Epithelial cell of proximal tubule (primary cell): ENCODE measurements at places on chromosomes 12 and 14. TPM values are rescaled to one million over a fixed set of nuclear protein-coding genes. Genes with fewer than 3 reads are reported as not detected.

DNA sequence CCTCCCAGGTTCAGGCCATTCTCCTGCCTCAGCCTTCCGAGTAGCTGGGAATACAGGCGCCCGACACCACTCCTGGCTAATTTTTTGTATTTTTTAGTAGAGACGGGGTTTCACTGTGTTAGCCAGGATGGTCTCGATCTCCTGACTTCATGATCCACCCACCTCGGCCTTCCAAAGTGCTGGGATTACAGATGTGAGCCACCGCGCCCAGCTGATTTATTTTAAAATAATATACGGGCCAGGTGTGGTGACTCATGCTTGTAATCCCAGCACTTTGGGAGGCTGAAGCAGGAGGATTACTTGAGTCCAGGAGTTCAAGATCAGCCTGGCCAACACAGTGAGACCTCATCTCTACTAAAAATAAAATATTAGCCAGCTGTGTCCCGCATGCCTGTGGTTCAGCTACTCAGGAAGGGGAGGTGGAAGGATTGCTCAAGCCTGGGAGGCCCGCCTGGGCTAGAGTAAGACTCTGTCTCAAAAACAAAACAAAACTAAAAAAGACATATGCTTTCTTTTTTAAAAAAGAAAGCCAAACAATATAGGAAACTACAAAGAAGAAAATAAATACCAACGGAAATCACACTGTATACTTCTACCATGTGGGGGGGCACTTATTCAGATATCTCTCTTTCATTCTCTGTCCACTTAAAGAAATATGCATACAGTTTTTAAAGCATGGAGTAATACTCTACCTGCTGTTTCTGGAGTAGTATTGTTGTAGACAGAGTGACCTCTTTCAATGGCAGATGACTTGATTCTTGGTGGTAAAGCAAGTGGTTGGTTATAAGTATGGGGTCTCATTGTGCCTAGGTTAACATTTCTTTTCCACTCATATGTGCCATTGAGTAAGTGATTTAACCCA is 930 bp upstream of the MIA2 start:
- DNase-seq, result no peak

DNA sequence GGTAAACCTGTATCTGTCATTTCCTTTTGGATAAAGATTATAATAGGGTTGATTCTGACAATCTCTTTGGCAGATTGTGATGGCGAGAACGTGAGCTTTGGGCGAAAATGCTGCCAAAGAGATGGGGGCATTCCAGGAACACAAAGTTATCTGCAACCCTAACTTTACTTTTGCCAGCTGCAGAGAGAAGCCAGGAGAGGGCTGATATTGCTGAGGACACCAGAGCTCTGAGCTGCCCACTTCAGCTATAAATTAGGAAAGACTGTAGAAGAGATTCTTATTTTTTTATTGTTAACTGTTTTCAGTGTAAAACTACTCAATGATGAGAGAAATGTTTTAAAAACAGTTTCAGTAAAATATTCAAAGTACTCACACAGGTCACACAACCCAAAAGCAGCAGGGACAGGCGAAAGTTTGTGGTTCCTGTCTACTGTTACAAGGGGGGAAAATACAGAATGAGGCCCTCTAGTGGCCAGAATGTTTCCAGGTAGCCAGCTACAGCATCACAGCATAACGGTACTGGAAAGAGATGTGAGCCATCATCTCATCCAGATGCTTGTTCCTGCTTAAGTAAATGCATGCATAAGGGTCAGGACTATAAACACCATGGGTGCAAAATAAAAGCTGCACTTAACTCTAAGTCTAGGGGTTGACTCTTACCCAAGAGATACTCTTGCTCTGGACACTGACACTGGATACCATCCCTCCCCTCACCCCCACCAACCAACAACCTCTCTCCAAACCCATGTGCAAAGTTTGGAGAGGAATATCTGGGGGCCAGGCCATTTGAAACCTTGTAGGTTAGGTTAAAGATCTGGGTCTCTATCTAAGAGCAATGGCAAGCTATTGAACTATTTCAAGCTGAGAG is 498.4 kb downstream of the RMST start:
- no peak for DNase-seq

Gene SLC10A1
- total RNA-seq, result not detected in 2 replicates

DNA sequence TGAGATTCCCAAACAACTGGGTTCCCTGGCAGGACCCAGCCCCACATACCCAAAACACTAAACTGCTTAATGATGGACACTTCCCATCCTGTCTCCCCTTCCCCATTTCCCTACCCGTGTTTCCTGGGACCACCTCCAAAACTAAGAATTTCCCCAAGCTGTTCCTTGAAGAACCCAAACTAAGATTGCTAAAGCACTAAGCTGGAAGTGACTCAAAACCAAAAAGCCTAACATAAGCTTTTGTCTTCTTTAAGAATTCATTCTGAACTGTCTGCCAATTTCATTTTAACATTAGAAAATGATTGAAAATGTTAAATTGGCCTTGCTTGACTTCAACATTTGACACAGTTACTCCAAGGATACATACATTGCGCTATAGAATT is 29.5 kb upstream of the STAB2 start:
- no peak for DNase-seq

GRCh38 chr12:58424735-58425392 is 483.5 kb downstream of the ATP23 start:
- no peak for DNase-seq

GRCh38 chr12:18684430-18684829 is 53.4 kb downstream of the PLCZ1 start:
- DNase-seq, result no peak

Gene IFNG-AS1
- not detected in 2 replicates for total RNA-seq

Gene WASHC3
- total RNA-seq, result 40.3 and 51.0 TPM in 2 replicates

- DNase-seq, result no peak
Measured at GRCh38 chr12:121795034-121795968, 1.8 kb upstream of the RHOF start.

DNA sequence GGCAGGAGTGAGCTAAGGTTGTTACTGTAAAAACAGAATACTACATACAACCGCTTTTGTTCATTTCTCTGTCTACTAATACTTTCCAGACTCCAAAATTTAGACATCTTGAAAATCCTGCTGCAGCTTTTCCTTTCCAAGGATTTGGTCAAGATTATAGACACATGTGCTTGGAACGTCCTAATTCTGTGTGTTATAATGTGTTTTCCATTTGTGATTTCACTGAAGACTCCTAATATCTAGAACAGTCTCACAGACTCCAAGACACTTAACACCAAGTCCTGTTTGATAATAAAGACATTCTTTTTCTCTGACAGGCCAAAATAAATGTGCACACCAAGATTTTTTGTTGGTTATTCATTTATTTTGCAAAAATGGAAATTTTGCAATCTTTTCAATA is 41.8 kb upstream of the TMTC2 start:
- no peak for DNase-seq

- DNase-seq, result no peak
Measured at GRCh38 chr12:19190292-19191031, 60.9 kb downstream of the PLEKHA5 start.

DNA sequence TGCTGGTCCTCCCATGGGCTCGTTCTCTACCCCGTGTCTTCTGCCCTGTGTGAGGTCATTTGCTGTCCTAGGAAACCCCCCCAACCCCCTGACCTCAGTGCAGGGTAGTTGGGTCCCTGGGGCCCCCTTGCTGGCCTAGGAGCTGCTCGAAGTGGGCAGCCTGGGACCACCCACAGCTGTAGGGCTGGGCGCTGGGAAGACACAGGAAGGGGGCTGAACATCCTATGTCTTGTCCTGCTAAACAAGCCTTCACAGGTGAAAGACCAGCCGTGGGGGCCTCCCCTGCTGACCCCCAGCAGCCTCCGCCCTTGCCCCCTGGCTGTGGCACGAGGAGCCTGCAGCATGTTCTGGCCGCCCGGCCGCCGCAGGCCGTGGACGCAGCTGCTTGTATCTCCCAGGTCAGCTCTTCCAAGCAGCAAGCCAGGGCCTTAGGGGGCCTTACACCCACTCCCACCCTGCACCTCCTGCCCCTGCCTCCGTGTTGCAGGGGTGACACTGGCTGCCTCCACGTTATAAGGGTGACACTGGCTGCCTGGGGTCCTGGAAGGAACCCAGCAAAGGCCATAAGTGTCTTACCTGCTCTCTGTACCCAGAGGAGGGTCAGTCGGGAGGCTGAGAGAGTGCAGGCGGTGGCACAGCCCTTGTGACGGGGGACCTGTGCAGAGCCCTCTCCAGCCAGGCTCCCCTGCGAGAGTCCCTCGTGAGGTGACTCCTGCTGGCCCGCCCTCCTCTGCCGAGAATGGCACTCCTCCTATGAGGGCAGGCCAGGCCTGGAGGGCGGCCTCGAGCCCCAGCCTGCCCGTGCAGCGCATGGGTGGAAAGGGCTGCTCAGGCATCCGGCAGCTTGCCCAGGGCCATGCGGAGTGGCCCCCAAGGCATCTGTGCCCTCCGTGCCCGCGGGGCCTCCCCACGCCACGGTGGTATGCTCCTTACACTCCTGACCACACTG is 11.5 kb upstream of the TEX22 start:
- DNase-seq, result no peak

Gene ITGB7
- total RNA-seq, result 0.46 and 3.3 TPM in 2 replicates

Gene MAP1LC3B2
- 0.29 TPM in 1 of 2 replicates, not detected in the other for total RNA-seq

GRCh38 chr12:110555577-110556406 is 27.3 kb downstream of the PPTC7 start:
- DNase-seq, result no peak

GRCh38 chr12:89525305-89525823 is 483 bp downstream of the POC1B start:
- no peak for DNase-seq

Gene TRPV4
- total RNA-seq, result 1.4 and 2.2 TPM in 2 replicates

GRCh38 chr12:38120438-38120837 is 196.1 kb upstream of the ALG10B start:
- peak; percentile 43 for DNase-seq

DNA sequence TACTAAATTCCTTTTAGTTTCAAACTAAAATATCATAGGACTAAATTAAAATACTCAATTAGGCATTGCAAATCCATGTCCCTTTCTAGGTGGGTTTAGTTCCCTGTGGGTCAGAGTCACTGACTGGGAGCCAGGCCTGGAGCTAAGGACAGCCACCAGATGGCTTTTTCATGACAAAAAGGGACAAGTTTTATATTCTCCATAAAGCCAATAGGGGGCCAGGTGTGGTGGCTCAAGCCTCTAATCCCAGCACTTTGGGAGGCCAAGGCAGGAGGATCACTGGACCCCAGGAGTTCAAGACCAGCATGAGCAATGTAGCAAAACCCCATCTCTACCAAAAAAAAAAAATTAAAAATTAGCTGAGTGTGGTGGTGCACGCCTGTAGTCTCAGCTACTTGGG is 35.4 kb upstream of the EIF5 start:
- no peak for DNase-seq

Gene SIX6
- total RNA-seq, result not detected in 2 replicates

DNA sequence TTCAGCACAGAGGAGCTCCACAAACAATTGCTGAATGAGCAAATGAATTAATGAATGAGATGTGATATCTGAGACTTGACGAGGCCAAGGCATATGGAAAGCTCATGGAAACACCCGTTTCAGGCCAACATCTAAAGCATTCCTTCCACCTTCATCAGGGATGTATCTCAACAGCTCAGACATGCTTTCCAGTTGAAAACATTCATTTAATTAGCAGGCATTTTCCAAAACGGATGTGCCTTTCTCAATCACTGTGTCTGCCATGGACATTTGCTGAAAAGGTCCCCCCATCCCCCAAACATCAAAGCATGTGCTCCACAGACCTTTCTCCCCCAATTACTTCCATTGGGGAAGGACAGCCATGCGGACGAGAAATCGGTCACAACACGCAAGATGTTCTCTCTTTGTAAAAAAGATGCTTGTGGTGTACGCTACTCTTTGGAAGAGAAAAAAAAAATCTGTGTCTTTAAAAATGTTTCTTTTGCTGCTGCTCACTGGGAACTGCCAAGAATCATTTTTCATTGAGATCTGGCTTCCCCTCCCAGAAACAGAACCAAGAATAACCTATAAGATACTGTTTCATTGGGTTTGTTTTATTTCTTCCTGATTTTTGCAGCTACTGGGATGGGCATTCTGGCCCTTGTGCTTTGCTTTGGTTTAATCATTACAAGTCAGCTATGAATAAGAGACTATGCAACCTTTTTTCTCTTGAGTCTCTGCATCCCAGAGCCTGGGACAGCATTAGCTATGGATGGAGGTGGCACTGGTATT is 528.2 kb downstream of the MED13L start:
- no peak for DNase-seq

Gene ACVRL1
- 2.4 and 3.6 TPM in 2 replicates for total RNA-seq

GRCh38 chr14:94163796-94164195 is 10.3 kb upstream of the PPP4R4 start:
- no peak for DNase-seq

DNA sequence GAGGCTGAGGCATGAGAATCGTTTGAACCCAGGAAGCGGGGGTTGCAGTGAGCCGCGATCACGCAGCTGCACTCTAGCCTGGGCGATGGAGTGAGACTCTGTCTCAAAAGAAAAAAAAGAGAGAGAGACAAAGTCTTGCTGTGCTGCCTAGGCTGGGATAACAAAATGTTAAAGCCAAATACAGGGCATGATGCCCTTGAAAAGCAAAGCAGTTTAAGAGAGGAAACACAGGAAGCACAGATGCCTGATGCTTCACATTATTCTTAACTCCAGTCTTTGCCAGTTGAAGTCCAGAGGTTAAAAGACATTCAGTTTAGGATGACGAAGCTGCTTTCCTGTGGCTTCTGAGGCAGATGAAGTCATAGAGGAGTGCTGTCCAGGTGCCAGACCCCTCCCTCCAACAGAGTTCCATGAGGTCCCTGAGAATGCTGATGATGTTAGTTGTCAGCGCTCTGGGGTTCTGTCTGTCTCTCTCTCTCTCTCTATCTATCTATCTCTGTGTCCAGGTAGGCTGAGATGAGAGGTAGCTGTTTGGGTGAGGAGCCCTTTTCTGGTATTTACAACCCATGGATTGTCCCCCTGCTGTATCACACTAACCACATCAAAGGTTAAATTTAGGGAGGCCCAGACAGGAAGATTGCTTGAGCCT is 4.9 kb upstream of the MRPL52 start:
- peak; percentile 77 for DNase-seq

Gene PROX2
- total RNA-seq, result not detected in 2 replicates

DNA sequence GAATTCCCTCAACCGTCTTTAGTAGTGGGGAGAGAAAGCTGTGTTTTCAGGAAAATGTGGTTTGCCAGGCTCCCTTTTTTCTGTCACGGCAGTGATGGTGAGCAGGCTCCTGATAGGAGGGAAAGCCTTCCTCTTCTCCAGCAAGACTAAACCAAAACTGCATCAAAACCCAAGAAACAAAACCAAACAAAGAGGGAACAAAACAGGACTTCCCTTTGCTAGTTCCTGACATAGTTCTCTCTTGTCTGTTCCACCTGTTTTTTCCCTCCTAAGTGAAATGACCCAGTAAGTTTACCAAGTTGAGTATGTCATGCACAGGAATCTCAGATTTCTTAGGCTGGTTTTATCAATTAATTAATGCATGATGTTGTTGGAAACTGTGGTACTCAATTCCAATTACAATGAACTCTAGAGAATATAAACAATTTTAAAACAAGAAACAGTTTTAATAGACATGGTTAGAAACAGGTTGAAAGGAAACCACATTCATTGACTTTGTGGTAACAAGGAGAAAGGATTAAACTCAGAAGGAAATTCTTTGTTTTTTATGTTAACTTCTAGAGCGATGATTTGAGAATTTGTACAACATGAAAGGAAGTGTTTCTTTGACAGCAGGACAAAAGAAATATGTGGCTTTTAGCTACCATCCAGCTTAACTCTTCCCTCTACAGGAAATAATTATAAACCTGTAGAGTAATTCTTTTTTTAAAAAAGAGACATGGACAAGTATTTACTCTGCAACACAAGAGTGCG is 23.0 kb upstream of the CSRP2 start:
- no peak for DNase-seq

GRCh38 chr14:68953196-68953555 is 25.9 kb downstream of the ACTN1 start:
- no peak for DNase-seq

Gene PELI2
- 4.2 and 6.6 TPM in 2 replicates for total RNA-seq

Gene COCH
- 18.8 and 20.9 TPM in 2 replicates for total RNA-seq
